ENCODE measurements at places on chromosomes 7 and 10.

GRCh38 chr7:128217030-128217805 is 23.9 kb upstream of the LEP start:
- no peak for DNase-seq

GRCh38 chr10:31030260-31030659 is 1.4 kb downstream of the ZNF438 start:
- no peak for DNase-seq

GRCh38 chr7:91657483-91658071 is 222.9 kb downstream of the MTERF1 start:
- no peak for DNase-seq

DNA sequence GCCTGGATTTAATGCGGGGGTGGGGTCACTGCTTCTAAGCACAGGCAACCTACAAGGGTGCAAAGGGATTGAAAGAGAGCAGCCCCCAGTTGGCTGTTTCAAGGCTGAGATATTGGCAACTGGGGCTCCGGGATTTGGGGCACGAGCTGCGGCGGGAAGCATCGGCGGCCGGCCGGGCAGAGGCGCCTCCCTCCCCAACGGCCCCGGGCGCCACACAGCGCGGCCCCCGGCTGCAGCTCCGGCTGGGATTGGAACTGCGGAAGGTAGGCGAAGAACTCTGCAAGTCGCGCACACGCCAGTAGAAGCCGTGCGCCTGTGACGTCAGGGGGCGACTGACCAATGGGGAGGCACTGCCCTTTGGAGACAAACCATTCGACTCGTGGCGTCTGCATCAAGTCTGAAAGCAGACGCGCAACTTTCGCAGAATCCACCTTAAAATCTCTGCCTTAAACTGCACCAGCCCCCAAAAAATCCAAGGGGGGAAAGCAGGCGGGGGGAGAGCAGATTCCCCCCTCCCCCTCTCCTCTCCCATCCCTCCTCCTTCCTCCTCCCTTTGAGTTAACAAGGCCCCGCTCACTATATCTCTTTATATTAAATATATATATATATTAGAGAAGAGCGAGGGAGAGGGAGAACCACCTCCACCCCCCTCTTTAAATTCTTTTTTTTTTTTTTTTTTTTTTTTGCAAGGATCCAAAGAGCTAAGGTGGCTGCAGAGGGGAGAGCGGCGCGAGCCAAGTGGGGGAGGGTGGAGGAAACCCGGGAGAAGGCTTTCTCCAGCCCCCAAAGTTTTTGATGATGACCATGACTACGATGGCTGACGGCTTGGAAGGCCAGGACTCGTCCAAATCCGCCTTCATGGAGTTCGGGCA is at the start of gene DLX6:
DLX6 (plus strand) TSS at position 371 of the 872 bp plus-strand sequence; CDS start at position 796, 425 bp downstream.
- peak; percentile 92 for DNase-seq

DNA sequence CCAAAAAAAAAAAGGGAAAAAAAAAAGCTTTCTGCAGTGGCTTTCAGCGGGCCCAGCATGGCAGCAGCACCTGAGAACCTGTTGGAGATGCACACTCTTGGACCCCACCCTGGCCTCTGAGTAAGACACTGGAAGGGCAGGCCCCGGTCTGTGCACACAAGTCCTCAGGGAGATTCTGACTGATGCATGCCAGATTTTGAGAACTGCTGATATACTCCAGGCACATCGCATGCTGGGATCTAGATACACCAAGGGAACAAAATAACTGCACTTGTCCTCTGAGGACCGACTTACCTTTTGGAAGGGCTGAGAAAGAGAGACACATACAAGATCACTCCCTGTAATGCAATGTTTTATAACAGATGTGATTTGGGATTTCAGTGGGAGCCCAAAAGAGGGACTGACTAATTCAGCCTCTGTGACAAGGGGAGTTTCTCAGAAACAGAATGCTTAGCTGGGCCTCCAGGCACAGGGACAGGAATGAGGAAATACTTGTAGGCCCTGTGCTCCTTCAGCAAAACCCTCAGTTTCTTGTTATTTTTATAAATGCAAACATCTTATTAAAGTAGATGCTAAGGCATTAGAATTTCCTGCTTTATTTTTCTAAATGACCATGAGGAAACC is 8.2 kb downstream of the EGFR start:
- DNase-seq: no peak

GRCh38 chr7:22394739-22395138 is 37.8 kb upstream of the RAPGEF5 start:
- DNase-seq: no peak

DNA sequence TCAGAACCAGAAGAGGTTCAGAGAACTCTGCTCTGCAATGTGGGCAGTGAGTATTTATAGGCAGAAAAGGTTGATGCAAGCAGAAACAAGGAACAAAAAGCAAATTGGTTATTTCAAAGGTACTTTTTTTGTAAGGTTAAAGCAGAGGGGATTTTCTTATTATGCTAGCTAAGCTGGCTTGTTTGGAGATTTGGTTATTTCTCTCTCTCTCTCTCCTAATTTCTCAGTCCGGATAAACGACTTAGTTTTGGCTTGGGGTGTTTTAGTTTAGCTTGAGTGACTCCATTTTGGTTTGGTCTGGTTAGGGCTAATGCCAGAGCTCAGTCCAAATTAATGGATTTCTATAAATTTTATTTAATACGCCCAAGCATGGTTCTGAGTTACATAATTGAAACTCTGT is 566.8 kb downstream of the SH2D4B start:
- no peak for DNase-seq

GRCh38 chr7:69172357-69173077 is 425.8 kb upstream of the AUTS2 start:
- DNase-seq: no peak

Data from NCI-H2227 treated with DMSO at 0.1 percent for 48 hours (cell line).